ENCODE measurements at places on chromosomes 3 and 15. TPM values are rescaled to one million over a fixed set of nuclear protein-coding genes. Genes with fewer than 3 reads are reported as not detected.

GRCh38 chr3:121724130-121724529 lies 25.4 kb downstream of the GOLGB1 start:
- no peak for DNase-seq

- DNase-seq, result no peak
These were observed 236.4 kb upstream of the SGO1 start for GRCh38 chr3:20422391-20422790.

MNS1 gene
- total RNA-seq, result 7.0 TPM

DNA sequence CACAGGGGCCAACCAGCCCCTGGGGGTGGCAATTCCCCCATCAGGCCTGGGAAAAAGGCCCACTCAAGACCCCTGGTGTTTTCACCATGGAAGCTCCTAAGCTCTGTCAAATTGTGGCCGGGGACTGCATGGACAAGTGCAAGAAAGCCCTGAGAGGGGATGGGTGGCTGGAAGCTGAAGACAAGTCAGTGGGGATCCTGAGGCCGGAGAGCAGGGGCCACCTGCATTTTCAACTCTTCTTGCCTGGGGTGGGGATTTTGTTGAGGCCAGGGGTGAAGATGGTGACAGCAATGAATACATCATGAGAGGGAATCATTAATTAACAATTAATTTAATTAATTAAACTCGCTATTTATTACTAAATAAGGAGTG lies 33.9 kb downstream of the FEM1B start:
- DNase-seq, result no peak

GRCh38 chr15:55829826-55830225 lies 86.9 kb upstream of the PRTG start:
- DNase-seq, result no peak

GRCh38 chr15:69457304-69458280 lies 5.0 kb downstream of the RPLP1 start:
- DNase-seq, result no peak

DNA sequence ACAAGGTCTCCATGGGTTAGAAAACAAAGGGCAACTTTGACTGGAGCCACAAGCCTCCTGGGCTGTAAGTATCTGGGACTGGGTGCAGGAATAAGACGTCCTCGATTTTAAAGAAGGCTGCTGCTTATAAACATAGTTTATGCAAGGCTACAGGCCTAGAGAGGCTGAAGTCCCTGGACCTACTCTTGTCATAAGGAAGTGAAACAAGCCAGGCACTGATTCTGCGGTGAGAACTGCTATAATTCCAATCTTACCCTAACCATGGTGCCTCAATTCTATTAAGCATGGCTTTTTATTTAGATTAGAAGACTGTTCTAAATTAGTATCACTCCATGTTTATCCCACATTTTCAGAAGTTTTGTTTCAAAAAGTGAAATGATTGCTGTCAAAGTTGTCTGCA lies 777.6 kb downstream of the PLOD2 start:
- DNase-seq, result no peak

CASR gene
- total RNA-seq, result not detected

LHFPL4 gene
- total RNA-seq, result not detected

- DNase-seq, result no peak
These were observed 20.2 kb downstream of the ATOSA start for GRCh38 chr15:52658955-52659354.

DNA sequence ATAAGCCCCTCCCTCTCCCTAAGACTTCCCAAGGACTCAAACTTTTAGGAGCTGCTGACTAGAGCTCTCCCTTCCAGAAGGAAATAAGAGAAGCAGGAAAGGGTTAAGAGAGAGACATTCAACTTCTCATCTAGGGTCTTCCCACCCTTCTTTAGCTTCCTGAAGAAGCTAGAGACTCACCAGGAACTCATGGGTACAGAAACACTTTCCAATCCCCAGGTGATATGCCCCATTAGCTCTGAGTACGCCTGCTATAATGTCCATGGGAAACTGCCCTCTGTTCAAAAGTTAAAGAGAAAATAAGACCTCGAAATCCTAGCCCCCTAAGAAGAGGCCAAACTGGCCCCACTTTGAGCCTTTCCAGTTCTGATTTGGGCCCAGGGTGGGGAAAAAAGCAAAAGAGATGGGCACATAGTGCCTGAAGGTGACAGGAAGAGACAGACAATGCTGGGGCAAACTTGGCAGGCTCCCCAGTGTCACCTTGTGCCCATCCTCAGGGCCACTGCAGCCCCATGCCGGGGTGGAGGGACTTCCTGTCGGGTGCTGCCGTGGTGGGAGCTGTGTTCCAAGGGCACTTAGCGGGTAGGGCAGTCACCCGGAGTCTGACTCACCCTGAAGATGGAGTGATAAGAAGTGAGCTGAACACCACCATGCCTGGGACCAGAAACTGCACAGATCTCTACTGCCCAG lies 29.5 kb downstream of the CCDC12 start:
- DNase-seq, result no peak

DNA sequence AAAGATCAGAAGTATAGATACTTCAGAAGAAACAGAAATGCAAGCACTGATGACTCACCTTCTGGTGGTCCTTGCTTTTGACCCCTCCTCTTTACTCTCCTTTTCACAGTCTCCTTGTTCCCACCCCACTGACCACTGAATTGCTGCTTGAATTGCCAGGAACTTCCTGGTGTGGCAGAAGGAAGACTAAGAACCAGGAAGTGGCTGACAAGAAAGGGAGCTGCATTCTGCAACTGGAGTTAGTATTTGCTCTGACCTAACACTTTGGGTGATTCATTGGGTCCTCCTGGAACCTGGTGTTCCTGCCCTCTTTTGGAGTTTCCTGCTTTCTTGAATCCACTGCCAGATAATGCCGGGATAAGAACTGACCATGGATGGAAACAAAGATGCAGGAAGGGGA lies 23.0 kb downstream of the KY start:
- DNase-seq, result peak; percentile 33

DNA sequence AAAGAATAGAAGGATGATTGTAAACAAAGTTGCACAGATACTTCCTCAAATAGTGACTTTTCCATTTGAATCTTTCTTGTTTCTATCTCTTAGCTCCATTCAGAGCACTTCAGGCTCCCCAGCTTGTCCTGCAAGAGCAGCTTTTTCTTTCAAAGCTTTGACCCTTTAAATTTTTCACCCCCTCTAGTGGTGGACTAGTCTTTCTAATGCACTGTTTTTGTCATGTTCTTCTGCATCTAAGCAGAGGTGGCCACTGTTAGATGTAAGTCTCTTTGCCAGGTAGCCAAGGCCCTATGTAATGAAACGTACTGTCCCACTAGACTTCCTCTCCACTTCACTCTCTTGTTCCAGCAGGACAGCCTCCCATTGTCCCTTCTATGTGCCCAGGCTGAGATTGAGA lies 74.0 kb upstream of the MANF start:
- peak; percentile 53 for DNase-seq

GRCh38 chr15:88605189-88606069 lies 15.7 kb upstream of the AEN start:
- DNase-seq, result peak; percentile 34

DNA sequence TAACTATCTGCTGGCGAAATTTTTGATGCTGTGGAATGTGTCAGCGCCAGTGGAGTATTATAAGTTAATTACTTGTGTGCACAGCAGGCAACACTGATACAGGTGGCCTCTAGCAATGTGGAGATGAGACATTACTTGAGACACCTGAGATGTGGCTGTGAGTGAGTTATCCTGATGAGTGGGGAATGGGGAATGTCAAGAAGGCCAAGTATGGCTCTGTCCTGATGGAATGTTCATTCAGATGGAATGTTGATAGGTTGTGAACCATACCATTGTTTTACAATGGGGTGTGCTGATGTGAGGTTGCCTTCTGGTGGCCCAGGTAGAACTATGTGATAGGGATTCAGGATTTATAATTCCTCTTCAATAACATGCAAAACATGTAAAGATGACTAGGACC lies 404.8 kb downstream of the PTPRG start:
- no peak for DNase-seq

AHSG gene
- not detected for total RNA-seq

SIDT1 gene
- total RNA-seq, result not detected

SUSD5 gene
- 2.9 TPM for total RNA-seq

GOLGA8Q gene
- total RNA-seq, result 1.1 TPM

- DNase-seq, result no peak
These were observed 16.3 kb downstream of the CRTAP start for GRCh38 chr3:33130144-33130543.

DNA sequence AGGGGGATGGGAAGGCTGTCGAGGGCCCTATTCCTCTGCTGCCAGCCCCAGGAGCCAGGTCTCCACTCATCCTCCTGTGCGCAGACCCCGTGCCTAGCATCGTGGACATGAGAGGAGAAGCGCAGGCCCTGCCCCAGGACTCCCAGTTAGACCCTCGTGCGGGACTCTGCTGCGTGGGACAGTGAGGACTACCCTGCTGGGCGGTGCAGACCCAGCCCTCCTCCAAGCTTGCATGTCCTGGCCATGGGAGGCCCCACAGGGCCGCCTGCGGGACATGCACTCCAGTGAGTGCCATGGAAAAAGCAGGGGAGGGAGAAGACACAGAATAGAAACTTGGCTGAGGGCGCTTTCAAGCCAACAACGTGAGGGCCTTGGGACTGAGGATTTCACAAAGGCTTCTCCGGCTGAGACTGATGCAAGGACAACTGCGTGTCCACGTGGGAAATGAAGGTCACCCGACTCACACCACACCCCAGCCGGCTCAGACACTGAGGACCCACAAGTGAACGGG lies 62.6 kb upstream of the IQSEC1 start:
- no peak for DNase-seq

OR5K2 gene
- not detected for total RNA-seq

PPP1R14D gene
- not detected for total RNA-seq

DNA sequence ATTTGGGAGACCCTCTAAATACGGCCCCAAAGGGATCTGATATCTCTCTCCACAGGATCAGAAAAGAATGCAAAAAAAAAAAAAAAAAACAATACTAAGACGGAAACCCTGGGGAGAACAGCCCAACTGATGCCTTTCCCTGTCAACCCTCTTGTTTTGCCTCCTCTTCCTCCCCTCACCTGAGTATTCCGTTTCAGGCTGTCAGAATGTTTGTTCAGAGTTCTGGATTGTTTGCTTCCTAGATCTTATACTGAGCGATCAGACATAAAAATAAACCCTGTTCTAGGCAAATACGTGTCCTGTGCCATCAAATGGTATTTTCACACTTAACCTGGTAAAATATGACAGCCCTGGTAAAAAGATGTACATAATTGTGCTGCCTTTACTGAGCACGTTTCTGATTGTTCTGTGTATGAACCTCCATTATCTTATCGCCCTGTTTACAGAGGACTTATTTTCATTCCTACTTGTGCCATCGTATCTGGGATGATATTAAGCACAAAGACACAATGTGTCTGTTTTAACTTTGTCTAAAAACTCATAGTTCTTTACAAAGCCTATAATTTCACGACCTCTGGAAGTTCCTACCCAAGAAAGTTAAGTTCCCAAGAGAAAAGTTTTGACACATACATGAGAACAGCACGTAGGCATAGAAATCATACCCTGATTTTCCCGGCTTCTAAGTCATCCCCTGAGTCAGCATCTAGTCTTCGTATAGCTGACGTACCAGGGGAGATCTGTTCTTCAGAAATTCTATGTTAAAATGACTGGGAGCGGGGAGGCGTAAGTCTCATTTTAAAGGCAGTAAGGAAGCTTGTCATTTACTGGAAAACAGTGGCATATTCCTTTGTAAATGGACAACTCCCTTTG lies 856 bp downstream of the ZBTB38 start:
- peak; percentile 93 for DNase-seq

DNA sequence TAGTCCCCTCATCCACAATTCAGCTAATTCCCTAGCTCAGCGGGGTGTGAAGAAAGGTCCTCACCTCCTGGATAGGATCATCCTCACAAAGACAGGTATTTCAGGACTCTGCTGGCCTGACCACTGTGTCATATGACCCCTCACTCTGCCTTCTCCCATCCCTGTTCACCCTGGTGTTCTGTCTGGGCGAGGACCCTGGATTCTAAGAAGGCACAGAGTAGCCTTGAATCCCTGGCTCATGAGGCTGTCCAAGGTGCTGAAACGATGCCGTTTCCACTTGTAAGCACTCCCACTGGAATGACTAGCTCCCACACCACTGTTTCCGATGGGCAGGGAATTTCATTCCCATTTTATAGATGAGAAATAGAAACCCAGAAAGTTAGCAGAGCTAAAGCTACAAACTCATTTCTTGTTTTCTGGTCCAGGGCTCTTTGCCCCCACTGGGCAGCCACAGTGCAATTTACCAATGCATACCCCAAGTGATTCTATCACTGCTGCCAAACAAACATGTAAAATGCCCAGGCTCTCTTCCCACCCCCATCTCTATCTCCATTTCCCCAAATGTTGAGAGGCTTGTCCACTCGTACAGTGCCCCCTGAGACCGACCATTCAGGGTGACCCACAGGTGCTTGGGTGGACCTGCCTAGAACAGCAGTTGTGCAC lies 83.2 kb downstream of the RAB11A start:
- DNase-seq, result peak; percentile 77

- peak; percentile 98 for DNase-seq
These were observed 39.9 kb downstream of the SMAD3 start for GRCh38 chr15:67105065-67105951.

CD86 gene
- total RNA-seq, result not detected

DNA sequence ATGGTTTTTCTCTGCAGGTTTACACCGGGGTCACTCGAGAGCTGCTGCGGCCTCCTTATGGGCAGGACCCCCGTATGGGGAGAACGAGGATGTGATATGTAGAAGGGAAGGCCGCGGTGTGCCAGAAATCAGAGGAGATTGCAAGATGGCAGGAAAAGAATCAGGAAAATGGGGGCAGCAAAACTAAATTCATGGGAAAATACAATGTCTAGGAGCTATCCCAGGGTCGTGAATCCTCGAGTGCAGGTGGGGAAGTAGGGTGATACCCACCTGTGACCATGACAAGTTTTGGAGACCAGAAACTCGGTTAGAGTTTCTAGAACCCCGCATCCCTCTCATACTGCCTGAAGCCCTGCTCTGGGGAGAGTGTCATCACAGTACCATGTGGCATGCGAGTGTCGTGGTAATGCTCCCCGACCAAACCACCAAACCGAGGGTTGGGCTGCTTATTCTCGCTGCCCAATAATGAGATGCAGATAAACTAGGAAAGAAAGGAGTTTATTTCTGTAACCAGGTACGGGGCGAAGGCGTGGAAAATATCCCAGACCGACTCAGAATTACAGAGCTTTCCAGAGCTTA lies 781 bp downstream of the TRNT1 start:
- DNase-seq, result peak; percentile 11

- peak; percentile 6 for DNase-seq
These were observed 128.1 kb downstream of the NSMCE3 start for GRCh38 chr15:29141308-29142128.

COL6A5 gene
- total RNA-seq, result not detected

ATP13A5 gene
- total RNA-seq, result not detected

TNFSF10 gene
- 5.0 TPM for total RNA-seq

GRCh38 chr15:89205991-89206585 lies 15.3 kb downstream of the RLBP1 start:
- no peak for DNase-seq

- DNase-seq, result no peak
These were observed 29.6 kb downstream of the SFMBT1 start for GRCh38 chr3:53016236-53016635.

SNRPA1 gene
- total RNA-seq, result 26.2 TPM

DNA sequence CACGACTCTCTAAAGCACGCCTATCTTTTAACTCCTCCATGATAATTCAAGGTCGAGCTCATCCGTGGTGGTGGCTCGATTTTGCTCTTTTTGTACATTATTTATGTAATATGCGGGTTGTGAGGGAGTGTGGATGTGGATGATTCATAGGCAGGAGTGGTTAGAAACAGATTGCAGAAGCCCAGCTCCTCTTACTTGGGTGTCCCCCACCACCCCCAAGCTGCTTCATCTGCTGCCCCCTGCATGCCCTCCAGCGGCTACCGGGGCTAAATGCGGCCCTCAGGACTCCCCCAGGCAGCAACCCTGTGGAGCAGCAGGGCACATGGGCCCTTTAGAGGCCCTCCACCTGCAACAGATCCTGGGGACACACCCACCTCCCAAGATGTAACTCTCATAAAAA lies 111.5 kb upstream of the SELENOK start:
- no peak for DNase-seq

TAMM41 gene
- 8.6 TPM for total RNA-seq

All from fibroblast of the aortic adventitia (primary cell).